ENCODE measurements at places on chromosomes 16 and 17. TPM values are rescaled to one million over a fixed set of nuclear protein-coding genes. Genes with fewer than 3 reads are reported as not detected.

DNA sequence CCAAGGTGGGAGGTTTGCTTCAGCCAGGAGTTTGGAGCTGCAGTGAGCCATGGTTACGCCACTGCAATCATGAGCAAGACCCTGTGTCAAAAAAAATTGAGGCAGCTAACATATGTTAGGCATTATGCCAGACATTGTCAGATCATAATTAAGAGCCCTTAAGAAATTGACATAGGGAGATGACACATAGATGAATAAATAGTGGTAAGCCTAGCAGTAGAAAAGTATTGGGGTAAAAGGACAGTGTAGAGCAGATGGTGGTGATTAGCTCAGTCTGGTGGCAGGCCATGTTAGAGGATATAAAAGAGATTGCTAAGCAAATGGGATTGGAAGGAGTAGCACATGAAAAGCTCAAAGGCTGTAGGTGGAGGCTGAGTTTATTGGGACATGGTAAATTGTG, 22.6 kb downstream of the SRCAP start:
- H3K27me3 ChIP-seq, result no peaks in the 10 kb centered on the region
- H3K36me3 ChIP-seq, result peaks cover 88% of the 10 kb centered on the region
- peaks cover 4% of the 10 kb centered on the region for H3K4me1 ChIP-seq
- DNase-seq, result no peak
- no peak overlapping the region for H3K4me3 ChIP-seq

DNA sequence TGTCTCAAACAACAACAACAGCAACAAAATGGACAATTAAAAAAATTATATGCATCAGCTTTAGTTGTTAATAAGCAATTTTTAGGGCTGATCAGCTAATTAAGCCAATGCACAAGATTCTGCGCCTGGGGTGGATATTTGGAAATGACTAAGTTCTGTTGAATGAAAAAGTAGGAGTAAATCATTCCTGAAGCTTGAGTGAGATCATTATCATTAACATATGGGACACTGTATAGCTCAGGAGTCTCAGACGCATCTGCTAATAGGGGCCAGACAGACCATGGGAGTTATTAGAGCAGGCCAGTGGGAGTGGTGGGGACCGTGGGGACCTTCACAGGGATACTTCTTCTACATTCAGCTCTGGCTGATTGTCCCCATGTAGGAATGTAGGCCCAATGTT, 22.8 kb downstream of the IRX5 start:
- no peaks in the 10 kb centered on the region for H3K36me3 ChIP-seq
- no peaks in the 10 kb centered on the region for H3K4me1 ChIP-seq
- H3K27ac ChIP-seq, result no peak overlapping the region
- DNase-seq, result no peak
- no peak overlapping the region for H3K4me3 ChIP-seq
- H3K27me3 ChIP-seq, result peaks cover 9% of the 10 kb centered on the region

DNA sequence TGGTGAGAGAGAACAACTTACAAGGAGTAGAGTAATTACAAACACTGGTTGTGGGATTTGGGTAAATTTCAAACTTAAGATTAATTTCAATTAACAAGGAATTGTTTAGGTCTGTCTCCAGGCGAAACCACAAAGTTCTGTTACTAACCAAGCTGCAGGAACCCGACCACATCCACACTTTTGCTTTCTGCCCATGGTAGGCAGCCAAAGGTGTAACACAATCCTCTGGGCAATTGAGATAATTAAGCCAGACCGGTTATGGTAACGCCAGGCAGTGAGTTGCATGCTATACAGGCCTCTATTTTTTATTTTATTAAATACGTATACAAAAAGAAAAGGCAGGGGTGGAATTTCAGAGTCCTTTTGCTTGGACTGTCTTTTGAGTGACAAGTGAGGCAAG, 12.0 kb downstream of the KCNJ2 start:
- H3K4me1 ChIP-seq, result no peaks in the 10 kb centered on the region
- no peak for DNase-seq
- H3K4me3 ChIP-seq, result no peak overlapping the region
- H3K27ac ChIP-seq, result no peak overlapping the region

- no peak overlapping the region for H3K4me3 ChIP-seq
- H3K36me3 ChIP-seq, result no peaks in the 10 kb centered on the region
- no peaks in the 10 kb centered on the region for H3K27me3 ChIP-seq
- DNase-seq, result no peak
- no peak overlapping the region for H3K27ac ChIP-seq
- H3K4me1 ChIP-seq, result no peaks in the 10 kb centered on the region
Measured at GRCh38 chr16:61909074-61909473, 127.2 kb downstream of the CDH8 start.

- H3K36me3 ChIP-seq, result no peaks in the 10 kb centered on the region
- no peak overlapping the region for H3K27ac ChIP-seq
- H3K27me3 ChIP-seq, result no peaks in the 10 kb centered on the region
- H3K4me3 ChIP-seq, result no peak overlapping the region
- H3K4me1 ChIP-seq, result no peaks in the 10 kb centered on the region
Measured at GRCh38 chr17:63151941-63152523, 186.0 kb downstream of the TANC2 start.

DNA sequence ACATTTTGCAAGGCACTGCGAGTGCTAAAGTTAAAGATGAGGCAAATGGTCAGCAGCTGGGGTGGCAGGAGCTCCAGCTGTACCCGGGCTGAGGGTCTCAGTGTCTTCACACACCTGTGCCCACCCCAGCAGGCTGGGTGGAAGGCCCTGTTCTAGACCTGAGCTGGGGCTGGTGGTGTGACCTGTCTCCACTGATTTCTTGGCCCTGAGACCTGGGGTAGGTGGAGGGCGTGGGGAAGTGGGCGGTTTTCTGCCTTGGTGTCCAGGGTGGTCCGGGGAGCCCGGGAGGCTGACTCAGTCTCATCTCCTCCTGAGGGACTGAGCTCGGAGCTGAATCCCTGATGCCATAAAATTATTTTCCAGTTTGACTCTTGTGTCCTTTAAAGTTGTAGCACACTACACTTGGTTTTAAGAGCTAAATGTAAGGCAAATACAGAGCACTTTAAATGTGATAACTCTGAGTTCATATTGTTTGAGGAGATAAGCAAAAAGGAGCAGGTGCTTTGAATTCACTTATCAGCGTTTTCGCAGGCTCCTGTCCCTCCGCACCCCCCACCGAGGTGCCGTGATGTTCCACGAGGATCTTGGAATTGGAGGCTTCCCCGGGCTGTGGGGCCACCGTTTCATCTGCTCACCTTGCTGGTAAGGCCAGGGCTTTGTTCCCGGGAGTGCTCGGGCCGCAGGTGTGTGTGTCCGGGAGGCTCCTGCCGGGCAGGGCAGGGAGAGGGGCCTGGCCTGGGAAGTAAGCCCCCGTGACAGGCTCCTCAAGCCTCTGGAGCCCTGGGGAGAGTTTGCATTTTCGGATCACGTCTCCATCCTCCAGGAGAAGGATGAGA, 117.0 kb downstream of the AATF start:
- no peaks in the 10 kb centered on the region for H3K27me3 ChIP-seq
- H3K4me1 ChIP-seq, result no peaks in the 10 kb centered on the region
- no peak overlapping the region for H3K4me3 ChIP-seq
- no peaks in the 10 kb centered on the region for H3K36me3 ChIP-seq

GRCh38 chr17:56121191-56122051, 31.9 kb upstream of the ANKFN1 start:
- H3K4me3 ChIP-seq, result no peak overlapping the region
- H3K27me3 ChIP-seq, result no peaks in the 10 kb centered on the region
- DNase-seq, result no peak
- no peak overlapping the region for H3K27ac ChIP-seq
- H3K4me1 ChIP-seq, result no peaks in the 10 kb centered on the region
- H3K36me3 ChIP-seq, result no peaks in the 10 kb centered on the region

GRCh38 chr16:50539053-50539695, 9.0 kb upstream of the NKD1 start:
- H3K4me1 ChIP-seq, result no peaks in the 10 kb centered on the region
- DNase-seq, result no peak
- H3K4me3 ChIP-seq, result no peak overlapping the region
- H3K27me3 ChIP-seq, result no peaks in the 10 kb centered on the region
- H3K36me3 ChIP-seq, result no peaks in the 10 kb centered on the region
- H3K27ac ChIP-seq, result no peak overlapping the region

DNA sequence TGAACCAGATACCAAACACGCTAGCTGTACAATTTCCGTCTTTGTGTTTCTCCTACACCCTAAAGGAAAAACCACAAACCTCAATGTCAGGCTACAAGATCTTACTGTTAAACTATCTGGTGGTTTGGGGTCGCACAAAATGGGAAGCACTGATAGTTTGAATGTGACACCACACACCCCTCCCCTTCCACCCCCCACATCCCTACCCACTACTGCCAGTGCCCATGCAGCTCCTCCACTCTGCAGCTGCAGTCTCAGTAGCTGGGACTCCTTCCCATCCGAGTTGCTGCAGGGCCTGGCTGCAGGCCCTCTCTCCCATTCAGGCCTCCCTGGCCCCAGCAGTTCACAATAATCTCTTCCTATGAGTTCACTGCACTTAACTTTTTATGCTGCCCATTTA, 18.4 kb downstream of the TRAP1 start:
- H3K27me3 ChIP-seq, result no peaks in the 10 kb centered on the region
- H3K4me1 ChIP-seq, result peaks cover 15% of the 10 kb centered on the region
- H3K4me3 ChIP-seq, result no peak overlapping the region
- no peak overlapping the region for H3K27ac ChIP-seq
- DNase-seq, result no peak
- peaks cover 7% of the 10 kb centered on the region for H3K36me3 ChIP-seq

DNA sequence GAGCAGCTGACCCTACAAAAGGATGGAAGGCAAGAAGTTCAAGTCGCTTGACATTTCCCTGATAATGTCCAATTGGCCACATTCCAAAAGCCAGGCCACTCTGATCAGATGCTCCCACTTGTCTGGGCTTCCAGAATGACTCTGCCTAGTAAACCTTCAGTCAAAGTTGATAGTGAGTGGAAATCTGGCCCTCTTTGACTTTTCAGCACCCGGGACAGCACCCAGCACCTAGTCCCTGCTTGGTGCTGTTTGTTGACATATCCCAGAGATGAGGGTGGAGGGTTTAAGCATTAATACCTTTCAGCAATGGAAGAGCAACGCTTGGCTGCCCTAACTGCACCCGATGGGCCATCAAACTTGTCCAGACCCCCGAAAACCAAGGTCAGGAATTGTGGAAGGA, 131.3 kb downstream of the AIPL1 start:
- H3K27ac ChIP-seq, result no peak overlapping the region
- peaks cover 13% of the 10 kb centered on the region for H3K27me3 ChIP-seq
- H3K36me3 ChIP-seq, result no peaks in the 10 kb centered on the region
- no peak for DNase-seq
- H3K4me1 ChIP-seq, result no peaks in the 10 kb centered on the region
- H3K4me3 ChIP-seq, result no peak overlapping the region

- no peak for DNase-seq
- no peak overlapping the region for H3K27ac ChIP-seq
- H3K4me3 ChIP-seq, result no peak overlapping the region
- no peaks in the 10 kb centered on the region for H3K27me3 ChIP-seq
Measured at GRCh38 chr17:76594690-76595089, 9.0 kb upstream of the ST6GALNAC2 start.

DNA sequence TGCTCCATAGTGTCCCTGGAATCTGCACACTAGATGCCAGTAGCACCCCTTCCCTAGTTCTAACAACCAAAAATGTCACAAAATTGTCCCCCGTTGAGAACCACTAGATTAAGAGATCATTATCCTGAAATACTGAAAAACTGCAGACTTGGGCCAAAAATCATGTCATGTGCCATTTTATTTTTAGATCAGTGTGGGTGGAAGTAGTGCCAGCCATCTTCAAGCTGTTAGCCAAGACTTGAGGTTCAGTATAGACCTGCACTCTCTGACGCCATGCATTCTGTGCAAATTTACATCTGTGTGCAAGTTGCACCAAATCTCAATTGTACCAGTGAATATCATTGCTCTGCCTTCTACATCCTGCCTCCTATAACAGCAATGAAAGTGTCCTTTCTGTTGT, 31.5 kb upstream of the NOL11 start:
- DNase-seq, result no peak
- no peaks in the 10 kb centered on the region for H3K27me3 ChIP-seq
- H3K4me3 ChIP-seq, result no peak overlapping the region
- H3K36me3 ChIP-seq, result peaks cover 4% of the 10 kb centered on the region
- no peak overlapping the region for H3K27ac ChIP-seq
- no peaks in the 10 kb centered on the region for H3K4me1 ChIP-seq

- no peaks in the 10 kb centered on the region for H3K27me3 ChIP-seq
- H3K36me3 ChIP-seq, result peaks cover 11% of the 10 kb centered on the region
- DNase-seq, result peak; percentile 34
- no peak overlapping the region for H3K4me3 ChIP-seq
- peaks cover 16% of the 10 kb centered on the region for H3K4me1 ChIP-seq
Measured at GRCh38 chr16:50731130-50731988, 10.5 kb upstream of the CYLD start.

DNA sequence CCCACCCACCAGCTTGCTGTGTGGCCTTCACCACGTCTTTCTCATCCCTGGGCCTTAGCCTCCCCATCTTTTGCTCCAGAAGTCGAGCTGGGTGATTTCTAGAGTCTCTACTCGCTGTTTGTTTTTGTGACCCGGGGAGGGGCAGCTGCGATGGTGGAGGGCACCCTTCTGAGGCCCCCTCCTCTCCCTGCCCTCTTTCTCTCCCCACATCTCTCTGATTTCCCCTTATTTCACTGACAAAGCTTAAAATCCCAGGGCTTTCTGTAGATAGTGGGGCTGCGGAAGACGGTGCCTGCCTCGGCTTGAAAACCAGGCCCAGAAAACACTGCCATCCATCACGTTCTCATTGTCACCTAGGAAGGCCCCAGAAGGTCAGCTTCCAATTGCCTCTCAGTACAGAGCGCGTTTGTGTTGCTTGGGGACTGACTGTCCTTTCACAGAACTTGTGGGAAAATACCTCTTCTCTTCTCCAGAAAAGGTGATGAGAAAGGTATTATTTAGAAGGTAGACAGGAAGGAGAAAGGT, 95.1 kb downstream of the NTN1 start:
- no peak overlapping the region for H3K4me3 ChIP-seq
- H3K36me3 ChIP-seq, result no peaks in the 10 kb centered on the region
- H3K27me3 ChIP-seq, result no peaks in the 10 kb centered on the region
- no peak overlapping the region for H3K27ac ChIP-seq
- H3K4me1 ChIP-seq, result peaks cover 7% of the 10 kb centered on the region

GRCh38 chr16:79261481-79261940, 339.0 kb downstream of the MAF start:
- H3K27ac ChIP-seq, result no peak overlapping the region
- H3K4me3 ChIP-seq, result no peak overlapping the region
- DNase-seq, result peak; percentile 11
- peaks cover 8% of the 10 kb centered on the region for H3K4me1 ChIP-seq
- H3K36me3 ChIP-seq, result no peaks in the 10 kb centered on the region
- H3K27me3 ChIP-seq, result no peaks in the 10 kb centered on the region

DNA sequence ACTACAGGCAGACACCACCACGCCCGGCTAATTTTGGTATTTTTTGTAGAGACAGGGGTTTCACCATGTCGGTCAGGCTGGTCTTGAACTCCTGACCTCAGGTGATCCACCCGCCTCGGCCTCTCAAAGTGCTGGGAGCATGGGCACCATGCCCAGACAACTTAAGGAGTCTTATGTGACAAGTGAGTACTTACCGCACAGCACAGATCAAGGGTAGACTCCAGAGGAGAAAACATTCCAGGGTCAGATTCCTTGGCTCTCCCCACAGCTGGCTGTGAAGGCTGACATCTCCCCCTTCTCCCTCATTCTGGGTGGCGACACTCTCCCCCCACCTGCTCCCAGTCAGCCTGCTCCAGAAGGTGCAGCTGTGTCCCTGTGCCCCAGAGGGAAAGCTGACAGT, 10.6 kb downstream of the ZSCAN10 start:
- no peaks in the 10 kb centered on the region for H3K27me3 ChIP-seq
- DNase-seq, result no peak
- H3K27ac ChIP-seq, result no peak overlapping the region
- H3K36me3 ChIP-seq, result no peaks in the 10 kb centered on the region
- no peak overlapping the region for H3K4me3 ChIP-seq

LRRC36 gene
- total RNA-seq, result not detected

POLR3K gene
- total RNA-seq, result 4.1 TPM

ZMYND15 gene
- 3.3 TPM for total RNA-seq

ASGR1 gene
- total RNA-seq, result 0.64 TPM

GJD3 gene
- not detected for total RNA-seq

NPIPB2 gene
- 10.6 TPM for total RNA-seq

BTBD17 gene
- total RNA-seq, result not detected

BRIP1 gene
- total RNA-seq, result 1.9 TPM

MPV17L gene
- total RNA-seq, result not detected
